ENCODE measurements at places on chromosomes 2 and 18.

GRCh38 chr2:219514196-219514761 is at the start of gene ASIC4:
Gene ASIC4, plus strand, starts transcription at chr2:219514482. Its CDS starts 243 bp downstream, at chr2:219514725.
- DNase-seq: no peak

- no peak for DNase-seq
Measured at GRCh38 chr2:215888680-215889079, 124.7 kb downstream of the MREG start.

DNA sequence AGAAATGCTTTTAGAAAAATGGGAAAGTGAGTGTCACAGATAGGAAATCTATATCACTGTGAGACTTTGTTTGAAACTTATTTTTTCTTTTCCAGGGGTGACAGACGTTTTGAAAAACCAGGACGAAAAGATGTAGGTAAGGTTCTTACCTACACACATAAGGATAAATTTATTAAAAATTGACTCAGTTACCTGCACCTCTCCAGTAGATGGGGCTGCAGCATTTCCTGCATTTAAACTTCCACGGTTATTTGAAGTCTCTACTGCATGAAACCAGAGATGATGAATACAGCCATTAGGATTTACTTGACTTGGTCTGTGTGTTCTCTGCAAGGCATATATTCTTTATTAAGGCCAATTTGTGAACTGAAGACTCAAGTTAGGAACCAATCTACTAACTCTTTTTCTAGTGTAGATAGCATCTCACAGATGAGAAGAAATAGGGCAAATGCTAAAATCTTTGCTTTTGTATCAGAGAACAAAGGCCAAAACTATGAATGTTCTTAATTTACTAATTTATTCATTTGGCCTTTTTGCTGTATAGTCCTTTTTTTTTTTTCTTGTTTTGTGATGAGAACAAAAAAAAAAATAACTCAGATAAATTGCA is 15.0 kb downstream of the KCNJ13 start:
- peak; percentile 40 for DNase-seq

- DNase-seq: no peak
Measured at GRCh38 chr2:200624658-200625057, 38.8 kb downstream of the AOX1 start.

DNA sequence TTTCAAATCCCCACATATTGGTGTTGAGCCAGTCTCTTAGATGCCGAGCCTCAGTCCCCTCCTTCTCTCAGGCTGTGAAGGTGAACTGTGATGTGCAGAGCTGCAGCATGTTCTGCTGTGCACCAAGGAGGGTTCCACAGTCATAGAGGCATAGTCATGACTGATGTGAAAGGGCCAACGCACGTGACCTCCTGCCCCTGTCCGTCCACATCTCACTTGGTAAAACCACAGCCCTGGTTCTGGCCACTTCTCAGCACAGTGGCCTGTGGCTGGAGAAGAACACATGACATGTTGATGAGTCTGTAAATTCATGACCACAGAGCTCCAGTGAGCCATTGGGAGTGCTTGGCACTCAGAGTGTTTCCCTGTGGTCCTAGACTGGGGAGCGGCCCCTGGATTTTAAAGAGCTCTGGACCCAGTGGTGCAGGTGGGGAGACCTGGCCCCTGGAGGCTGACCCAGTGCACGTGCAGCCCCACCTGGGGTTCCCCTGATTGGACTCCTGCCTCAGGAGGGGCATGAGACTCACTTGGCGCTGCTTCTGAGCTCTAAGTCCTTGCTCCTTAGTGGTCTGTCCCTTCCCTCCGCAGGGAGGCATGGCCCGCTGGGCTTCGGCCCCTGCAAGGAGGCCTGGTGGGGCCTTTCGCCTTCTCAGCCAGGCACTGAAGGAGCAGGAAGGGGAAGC is 25.3 kb downstream of the INPP4A start:
- DNase-seq: no peak

DNA sequence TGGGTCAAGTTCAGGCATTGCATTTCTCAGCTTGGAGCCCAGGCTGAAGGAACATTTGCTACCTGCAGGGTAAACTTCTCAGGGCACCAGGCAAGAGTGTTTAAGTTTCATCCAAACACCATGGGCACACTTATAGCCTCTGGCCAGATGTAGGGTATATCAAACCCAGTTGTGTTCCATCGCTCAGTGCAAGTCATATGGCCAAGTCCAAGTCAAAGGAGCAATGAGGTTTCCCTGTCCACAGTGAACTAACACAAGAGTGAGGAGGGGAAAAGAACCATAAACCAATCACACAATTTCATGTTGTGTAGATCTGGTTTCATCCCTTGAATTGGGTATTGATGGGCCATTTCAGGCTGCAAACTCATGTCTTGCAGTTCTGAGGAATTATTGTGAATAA is 107.2 kb downstream of the SOX11 start:
- no peak for DNase-seq

DNA sequence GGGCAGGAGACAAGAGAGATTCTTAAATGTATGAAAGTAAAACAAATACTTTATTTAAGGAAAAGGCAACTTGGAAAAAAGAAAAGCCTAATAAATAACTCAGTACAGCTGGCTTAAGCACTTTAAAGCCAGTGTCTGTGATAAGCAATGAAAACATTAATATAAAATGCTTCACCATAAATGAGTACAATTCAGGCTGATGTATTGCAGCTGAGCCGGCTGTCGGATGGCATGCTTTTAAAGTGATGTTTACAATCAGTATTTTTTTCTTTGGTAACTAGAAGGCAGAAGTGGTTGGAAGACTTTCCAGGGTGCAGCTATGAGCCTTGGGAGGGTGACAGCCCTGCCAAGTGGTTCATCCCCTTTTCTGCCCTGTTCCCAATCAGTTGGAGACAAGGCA is 58.7 kb upstream of the CELF4 start:
- no peak for DNase-seq

GRCh38 chr2:97654309-97654708 is 8.4 kb downstream of the COX5B start:
- DNase-seq: no peak

DNA sequence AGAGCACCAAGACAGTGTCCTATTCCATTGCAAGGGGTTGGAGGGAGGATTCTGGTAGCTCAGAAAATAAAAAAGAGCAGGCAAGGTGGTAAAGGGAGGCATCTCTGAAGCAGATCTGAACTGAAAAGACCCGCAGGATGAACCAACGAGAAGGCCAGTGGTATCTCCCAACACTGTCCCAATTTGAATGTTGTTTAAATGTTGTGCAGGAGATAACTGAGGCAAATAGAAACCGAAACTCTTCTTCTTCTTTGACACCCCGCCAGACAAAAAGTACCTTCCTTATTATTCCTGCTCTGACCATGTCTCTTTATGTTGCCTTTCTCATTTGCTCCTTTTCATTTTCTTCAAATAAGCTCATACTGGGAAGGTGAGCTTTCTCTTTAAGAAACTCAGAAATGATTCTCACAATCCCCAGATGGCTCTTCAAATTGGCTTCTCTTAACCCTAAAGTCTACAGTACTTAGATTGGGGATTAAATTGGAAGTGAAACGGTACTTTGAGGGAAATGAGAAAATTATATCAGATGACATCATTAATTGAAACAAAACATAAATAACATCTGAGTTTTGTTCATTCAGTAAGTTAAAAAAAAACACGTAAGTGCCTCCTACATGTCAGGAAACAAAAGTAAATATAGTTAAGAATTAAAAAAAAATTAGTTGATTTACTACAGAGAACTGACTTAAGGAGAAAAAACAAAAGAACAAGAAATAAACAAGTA is 143.6 kb downstream of the WDPCP start:
- peak; percentile 33 for DNase-seq

GRCh38 chr2:10387033-10387432 is 61.1 kb downstream of the ODC1 start:
- no peak for DNase-seq

- no peak for DNase-seq
Measured at GRCh38 chr2:229943770-229944449, 21.6 kb downstream of the FBXO36 start.

DNA sequence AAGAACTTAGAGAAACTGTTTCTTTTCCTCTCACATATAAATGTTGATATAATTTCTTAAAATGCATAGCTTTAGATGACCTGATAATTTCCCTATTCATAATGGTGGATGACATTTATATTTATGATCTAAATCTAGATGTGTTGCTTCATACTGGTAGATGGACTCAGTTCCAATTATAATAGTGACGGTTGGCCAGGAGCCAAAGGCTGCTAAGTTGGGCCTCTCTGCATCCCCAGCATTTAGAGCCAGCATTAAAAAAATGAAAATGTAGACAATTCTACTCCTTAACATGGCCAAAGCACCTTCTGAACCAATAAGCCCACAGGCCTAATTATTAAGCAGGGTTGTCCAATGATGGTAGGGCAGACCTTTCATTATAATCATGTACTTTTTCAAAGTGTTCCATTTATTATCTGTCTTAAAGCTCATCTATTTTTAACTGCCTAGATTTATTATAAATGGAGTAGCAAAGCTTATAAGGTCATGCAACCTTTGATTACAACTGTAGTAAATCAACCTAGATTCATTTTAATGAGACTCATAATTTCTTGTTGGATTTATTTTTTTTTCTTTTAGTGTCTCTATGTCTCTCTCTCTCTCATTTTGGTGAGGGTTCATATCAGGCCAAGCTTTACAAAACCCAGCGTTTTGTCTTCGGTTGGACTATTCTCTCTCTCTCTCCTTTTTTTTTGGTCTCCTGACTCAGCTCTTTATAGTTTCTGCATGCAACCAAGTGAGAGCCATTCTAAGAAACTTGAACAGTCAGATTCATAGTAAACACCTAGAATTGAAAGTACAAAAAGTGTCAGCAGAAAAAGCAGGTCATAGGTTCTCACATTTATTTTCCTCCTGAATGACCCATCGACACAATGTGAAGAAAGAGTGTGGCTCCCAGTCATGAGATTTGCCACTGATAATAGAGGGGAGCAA is 2016.1 kb upstream of the PIK3C3 start:
- DNase-seq: peak; percentile 88

GRCh38 chr2:240530181-240530580 is 27.6 kb downstream of the ANKMY1 start:
- DNase-seq: no peak

- DNase-seq: no peak
Measured at GRCh38 chr2:144886862-144887261, 366.9 kb upstream of the ZEB2 start.

DNA sequence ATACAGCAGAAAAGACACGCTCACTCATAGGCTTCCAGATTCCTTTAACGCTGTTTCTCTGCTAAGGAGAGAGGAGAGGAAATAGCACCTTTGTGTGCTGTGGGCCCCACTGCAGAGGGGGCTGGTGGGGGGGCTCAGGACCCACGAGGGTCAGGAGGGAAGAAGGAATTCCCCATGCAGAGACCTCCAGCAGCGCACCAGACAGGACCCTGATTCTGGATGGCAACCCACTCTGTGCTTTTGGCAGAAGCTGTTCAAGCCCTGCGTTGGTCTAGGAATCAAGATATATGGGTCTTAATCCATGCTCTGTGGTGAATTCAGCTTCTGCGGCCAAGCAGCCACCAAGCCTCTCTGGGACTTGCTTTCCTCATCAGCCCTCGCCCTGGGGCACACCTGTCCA is 31.0 kb downstream of the MYCN start:
- no peak for DNase-seq

GRCh38 chr2:232882505-232883115 is 12.5 kb downstream of the SNORC start:
- DNase-seq: no peak

DNA sequence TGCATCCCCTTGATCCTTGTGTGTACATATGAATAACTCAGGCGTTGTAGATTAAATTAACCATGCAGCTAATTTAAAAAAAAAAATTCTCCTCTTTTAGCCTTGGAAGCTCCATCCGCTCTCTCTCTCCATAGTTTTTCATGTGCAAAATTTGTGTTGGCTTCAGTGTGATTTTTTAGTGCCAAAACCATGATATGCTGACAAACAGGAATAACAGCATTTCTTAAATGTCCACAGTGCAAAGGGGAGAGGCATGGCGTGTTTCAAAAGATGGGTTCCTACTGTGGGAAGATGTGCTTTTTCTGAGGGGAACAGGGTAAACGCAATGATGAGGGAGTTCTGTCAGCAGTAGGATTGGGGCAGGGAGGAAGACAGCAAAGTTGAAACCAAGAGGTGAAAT is 247.0 kb downstream of the ICOS start:
- no peak for DNase-seq

All from MM.1S (cell line).